ENCODE measurements at places on chromosomes 6 and 20.

- DNase-seq, result peak; percentile 18
Measured at GRCh38 chr6:62285612-62286469, at the start of gene KHDRBS2. KHDRBS2 (minus strand) TSS chr6:62286225.

DNA sequence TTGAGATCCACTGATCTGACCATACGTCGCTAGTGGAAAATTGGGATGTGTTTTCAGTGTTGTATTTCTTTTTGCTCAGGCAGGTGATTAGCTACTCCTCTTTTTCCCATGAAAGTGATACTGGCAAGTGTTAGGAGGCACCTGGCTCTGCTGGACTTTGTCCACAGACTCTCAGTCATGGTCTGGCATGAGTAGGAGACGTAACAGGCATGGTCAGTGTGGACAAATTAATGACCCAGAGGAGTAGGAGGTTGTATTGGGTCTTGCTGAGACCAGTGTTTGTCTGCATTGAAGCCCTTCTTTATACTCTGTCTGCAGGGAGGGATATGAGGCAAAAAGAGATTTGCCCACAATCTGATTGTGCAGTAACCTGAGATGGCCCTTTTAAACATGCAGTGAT, 178.7 kb downstream of the DTNBP1 start:
- DNase-seq, result no peak

DNA sequence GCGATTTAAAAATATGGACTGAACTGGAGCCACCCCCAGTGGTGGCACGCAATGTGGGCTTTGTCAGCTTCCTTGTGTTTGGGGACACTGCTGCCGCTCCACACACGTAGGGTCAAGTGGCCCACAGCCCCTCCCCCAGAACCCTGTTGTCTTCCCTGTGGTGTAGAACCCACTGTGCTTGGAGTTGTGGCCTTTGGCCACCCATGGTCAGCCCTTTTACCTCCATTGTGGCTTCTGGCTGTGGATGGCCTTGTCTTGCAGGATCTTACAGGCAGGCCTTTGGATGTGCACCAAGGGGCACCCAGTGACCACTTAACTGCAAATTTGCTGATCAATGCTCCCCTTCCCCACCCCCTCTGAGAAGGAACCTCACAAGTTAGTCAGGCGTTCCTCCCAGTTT, 2.0 kb upstream of the LEMD2 start:
- DNase-seq, result no peak

DNA sequence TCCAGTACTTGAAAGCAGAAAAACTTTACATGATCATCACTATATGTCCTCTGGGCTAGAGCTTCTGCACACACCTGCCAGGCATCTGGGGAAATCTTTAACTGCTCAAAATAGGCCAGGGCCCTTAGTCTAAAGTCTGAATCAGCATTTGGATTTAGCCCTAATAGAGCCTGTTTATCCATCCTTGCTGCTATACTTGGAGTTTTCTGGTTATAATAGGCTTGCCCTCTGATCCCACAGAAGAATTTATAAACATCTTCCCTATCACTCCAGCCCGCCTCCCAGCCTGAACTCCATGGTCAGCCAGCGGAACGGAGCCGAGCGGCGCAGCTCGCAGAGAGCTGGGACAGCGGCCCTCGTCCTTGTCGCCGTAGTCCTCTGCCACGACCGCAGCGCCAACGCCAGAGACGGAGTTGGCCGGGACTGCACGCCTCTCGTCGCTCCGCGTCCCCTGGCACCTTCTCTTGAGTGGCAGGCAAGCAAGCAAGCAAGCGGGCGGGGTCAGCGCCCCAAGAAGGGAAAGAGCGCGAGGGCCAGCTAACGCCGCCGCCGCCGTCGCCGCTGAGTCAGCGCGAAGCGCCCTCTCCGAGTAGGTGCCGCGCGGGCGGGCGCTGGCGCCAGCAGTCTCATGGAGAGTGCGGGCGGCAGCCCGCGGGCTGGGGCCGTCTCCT, 25.4 kb upstream of the ASIP start:
- DNase-seq, result peak; percentile 48

DNA sequence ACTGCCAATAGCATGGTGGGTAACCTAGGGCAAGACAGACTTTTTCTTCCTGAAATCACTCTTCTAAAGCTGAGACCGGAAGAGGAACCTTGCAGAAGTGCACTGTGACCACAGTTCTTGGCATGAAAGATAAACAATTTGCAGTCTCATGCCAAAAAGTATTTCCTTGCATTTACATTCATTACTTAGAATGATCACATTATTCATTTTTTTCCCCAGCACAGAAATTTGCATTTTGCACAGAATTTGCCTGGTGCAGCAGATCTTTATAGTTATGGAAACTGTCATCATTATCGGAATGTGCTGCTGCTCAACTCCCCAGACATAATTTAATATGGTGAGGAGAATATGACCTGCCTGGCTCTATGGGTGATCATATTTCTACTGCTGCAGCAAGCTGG, 42.2 kb upstream of the EDN3 start:
- no peak for DNase-seq

DNA sequence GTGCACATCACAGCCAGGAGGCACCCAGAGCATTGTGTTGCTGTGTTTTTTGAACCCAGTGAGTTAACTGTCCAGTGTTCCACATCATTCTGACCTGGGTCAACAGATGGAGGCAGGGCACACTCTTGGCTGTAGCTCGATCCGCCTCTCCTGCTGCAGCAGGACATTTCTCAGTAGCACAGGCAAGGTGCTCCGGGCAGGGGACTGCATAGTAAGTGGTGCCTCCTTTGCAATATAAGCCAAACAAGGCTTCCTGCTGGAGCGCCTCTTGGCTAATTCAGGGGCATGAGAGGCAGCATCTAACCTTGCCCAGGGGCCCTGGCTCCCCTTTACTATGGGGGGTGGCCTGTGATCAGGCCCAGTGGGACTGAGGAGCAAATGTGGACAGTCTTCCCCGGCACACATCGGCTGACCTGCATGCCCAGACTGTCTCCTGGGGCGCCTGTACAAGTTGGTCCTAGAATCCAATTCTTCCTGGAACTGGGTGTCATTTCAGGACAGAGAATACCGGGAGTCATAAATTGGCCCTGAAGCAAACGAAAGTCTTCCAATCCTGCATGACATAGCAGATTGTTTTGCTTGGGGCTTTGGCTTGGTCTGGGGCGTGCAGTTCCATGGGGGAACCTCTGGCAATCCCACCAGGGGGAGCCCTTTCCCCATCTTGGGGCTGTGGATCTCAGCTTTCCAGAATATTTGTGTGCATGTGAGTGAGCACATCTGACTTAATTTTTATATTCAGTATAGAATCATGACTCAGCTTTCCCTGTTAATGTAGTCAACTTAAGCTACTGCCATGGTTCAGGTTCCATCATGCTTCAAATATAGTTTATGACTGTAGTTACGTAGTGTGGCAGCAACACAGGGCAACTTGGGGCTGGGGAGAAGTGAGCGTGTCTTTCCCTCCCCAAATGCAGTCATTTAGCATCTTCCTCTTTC, 56.0 kb upstream of the DDR1 start:
- peak; percentile 91 for DNase-seq

DNA sequence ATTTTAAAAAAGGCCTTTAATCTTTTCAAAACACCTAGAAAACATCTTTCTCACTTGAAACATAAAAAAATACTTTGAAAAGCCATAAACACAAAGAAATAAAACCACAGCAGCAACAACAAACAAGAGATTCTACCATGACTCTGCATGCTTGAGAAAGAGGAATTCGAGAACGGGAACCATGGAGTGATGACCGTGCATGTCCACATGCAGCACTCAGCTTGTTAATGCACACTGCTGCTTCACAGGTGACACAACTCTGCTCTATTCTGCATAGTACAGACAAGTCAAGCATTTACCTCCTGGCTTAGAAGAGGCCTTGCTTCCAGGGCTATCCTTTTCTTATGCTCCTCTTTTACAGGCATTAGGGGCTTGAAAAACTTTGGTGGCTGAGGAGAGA, 64.9 kb upstream of the NUP153 start:
- no peak for DNase-seq

Data from stimulated activated CD4-positive, alpha-beta T cell treated with anti-CD3 and anti-CD28 coated beads, Interleukin-2, amount 100 ng/mL, for 24 hours (primary cell).